T-helper 1 cell treated with Interleukin-12 subunit alpha and Interleukin-12 subunit beta and Interleukin-4 antibody, amounts not matched to agents 30 ng/mL and 1 ng/mL, for 36 hours (primary cell): ENCODE measurements at places on chromosomes 4 and X. TPM values are rescaled to one million over a fixed set of nuclear protein-coding genes. Genes with fewer than 3 reads are reported as not detected.

Gene IQCM
- total RNA-seq: not detected in 2 replicates

Gene TLR3
- 0.51 and 0.66 TPM in 2 replicates for total RNA-seq

Gene TCP11X2
- not detected in 2 replicates for total RNA-seq

Gene CXorf65
- total RNA-seq: 25.9 and 39.8 TPM in 2 replicates

Gene DGKK
- not detected in 2 replicates for total RNA-seq

Gene TSPAN7
- 0.27 and 0.34 TPM in 2 replicates for total RNA-seq

Gene UGT2A1
- total RNA-seq: not detected in 2 replicates

Gene ADRA2C
- not detected in 2 replicates for total RNA-seq

Gene FRMPD4
- not detected in 2 replicates for total RNA-seq

Gene GCNA
- 5.7 and 6.0 TPM in 2 replicates for total RNA-seq

Gene TASL
- 12.8 and 15.6 TPM in 2 replicates for total RNA-seq

Gene SEPTIN11
- 16.3 and 17.3 TPM in 2 replicates for total RNA-seq

Gene MAD2L1
- 42.5 and 42.7 TPM in 2 replicates for total RNA-seq

Gene TKTL2
- not detected in 2 replicates for total RNA-seq

Gene RASGEF1B
- total RNA-seq: 1.2 and 1.6 TPM in 2 replicates

Gene AFF2
- total RNA-seq: 3.4 TPM in 2 replicates

Gene ADAMTS3
- not detected in 2 replicates for total RNA-seq

Gene HOPX
- total RNA-seq: 93.4 and 96.6 TPM in 2 replicates

Gene NPY1R
- not detected in 2 replicates for total RNA-seq

Gene PAGE2B
- total RNA-seq: 0.63 TPM in 1 of 2 replicates, not detected in the other
